ENCODE measurements at places on chromosomes 2 and 18.

GRCh38 chr2:16623031-16623430 is 42.6 kb downstream of the CYRIA start:
- DNase-seq, result peak; percentile 75

GRCh38 chr18:25979369-25980040 is 110.9 kb downstream of the SS18 start:
- no peak for DNase-seq

DNA sequence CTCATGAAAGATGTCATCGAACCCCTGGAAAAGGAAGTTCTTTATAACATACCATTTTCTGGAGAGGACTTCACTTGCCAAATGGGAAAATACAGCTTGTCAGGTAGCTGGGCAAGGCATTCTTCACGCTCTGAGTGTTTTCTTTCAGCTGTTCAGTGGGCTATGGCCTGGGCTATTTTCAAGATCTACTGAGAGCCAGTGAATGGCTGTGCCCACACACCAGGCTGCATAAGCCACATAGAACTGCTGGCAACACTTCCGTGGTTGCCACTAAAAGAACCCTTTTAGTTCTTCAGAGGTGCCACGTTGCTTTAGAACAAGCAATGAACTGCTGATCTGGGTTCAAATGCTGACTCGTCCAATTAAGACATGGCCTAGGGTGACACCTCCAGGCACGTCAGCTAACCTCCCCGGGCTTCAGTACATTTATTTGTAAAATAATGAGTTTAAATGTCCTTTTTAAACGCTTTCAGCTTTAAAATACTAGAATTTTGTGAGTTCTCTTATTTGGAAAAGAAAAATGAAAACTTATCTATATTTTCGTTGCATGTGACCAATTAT is 36.6 kb upstream of the GORASP2 start:
- DNase-seq, result no peak

GRCh38 chr2:132979339-132980093 is 309.5 kb upstream of the LYPD1 start:
- DNase-seq, result no peak

DNA sequence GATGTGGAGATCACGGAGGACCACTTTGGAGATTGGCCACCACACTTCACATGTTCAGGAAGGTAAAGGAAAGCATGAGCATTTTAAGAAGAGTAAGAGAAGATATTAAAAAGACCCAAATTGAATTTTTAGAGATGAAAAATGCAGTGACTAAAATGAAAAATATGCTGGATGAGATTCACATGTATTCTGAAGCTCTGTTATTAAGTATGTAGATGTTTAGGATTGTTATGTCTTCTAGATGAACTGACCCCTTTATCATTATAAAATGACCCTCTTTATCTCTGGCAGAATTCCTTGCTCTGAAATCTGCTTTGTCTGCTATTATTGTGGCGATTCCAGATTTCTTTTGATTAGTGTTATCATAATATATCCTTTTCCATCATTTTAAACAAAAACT is 36.0 kb upstream of the DYNC2LI1 start:
- no peak for DNase-seq

DNA sequence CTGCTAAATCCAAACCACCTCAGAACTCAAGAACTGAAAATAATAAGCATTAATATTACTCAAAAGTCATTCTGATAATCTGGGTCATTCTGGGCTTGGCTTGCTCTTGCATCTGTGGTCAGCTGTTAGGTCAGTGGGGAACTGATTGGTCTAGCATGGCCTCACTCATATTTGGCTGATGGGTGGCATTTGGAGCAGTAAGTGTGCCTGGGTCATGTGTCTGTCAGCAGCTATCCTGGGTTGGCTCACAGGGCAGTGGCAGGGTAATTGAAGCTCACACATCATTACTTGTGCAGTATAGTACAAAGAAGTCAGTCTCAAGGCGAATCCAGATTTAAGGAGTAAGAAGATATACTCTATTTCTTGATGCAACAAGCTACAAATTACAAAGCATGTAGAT is 9.6 kb downstream of the RPL37A start:
- DNase-seq, result no peak

DNA sequence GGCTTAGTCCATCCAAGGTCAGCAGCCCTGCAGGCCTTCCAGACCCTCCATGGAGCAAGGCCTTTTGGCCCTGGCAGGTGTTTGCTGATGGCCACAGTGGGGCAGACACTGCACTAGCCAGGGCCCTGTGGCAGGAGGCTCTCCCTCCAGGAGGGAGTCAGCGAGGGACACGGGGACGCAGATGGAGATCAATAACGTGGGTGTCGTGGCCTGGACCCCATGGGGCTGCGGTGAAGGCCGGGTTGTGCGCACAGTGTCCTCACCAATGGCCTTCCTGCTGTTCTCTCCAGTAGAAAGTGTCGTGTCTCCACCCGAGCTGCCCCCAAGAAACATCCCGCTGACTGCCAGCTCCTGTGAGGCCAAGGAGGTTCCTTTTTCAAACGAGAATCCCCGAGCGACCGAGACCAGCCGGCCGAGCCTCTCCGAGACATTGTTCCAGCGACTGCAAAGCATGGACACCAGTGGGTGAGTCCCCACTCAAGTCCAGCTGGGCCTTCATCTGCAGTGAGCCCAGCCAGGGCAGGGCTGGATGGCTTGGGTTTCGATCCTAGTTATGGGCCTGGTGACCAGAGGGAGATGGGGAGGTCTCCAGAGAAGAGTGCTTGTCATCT is 65.4 kb downstream of the INPP5D start:
- DNase-seq, result no peak

DNA sequence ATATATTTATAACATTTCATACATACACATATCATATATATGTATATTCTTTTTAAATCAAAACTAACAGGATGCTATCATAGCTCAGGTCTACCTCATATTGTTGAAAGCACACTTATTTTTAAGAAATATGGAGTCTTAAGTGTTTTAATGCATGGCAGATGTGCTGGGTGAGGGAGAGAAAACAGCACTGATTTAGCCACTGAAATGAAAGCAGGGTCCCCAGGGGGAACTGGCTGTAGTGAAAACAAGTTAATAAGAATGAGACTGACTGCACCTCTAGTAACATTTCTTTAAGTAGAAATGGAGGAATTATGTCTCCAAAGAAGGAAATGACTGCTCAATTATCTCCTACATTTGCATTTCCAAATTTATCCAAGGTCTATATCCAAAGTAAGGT is 857.8 kb downstream of the DCDC2C start:
- DNase-seq, result no peak

- DNase-seq, result no peak
These were observed 44.3 kb upstream of the GLI2 start for GRCh38 chr2:120691410-120691809.

DNA sequence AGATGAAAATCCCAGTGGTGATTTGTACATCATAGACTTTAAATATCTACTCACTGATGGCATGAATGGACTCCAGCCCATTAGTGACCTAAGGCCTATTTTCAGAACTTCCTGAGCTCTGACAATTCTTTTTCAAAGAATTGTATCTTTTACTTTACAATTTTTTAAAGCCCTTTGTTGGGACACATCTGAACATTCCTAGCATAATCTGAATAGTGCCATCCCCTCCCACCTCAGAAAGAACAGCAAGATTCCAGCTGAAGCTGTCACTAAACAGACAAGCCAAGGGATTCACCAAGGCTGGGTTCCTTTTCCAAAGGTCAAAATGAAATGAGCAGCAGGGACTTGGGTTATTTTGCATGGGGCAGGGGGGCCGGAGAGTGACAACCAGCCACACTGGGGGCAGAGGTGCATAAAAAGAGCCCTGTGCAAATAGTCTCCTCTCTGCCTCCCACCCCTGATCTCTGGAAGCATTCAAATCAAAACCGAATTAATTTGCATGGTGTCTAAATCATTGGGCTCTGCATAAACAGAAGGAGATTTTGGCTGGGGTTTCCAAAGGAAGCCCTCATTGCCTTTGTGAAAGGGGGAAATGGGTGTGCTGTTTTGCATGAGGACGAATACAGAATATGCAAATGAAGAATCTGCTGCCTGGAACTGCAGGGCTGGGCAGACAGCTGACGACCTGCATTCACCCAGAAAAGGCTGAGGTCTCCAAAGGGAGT is 17.2 kb downstream of the EPHA4 start:
- DNase-seq, result no peak

DNA sequence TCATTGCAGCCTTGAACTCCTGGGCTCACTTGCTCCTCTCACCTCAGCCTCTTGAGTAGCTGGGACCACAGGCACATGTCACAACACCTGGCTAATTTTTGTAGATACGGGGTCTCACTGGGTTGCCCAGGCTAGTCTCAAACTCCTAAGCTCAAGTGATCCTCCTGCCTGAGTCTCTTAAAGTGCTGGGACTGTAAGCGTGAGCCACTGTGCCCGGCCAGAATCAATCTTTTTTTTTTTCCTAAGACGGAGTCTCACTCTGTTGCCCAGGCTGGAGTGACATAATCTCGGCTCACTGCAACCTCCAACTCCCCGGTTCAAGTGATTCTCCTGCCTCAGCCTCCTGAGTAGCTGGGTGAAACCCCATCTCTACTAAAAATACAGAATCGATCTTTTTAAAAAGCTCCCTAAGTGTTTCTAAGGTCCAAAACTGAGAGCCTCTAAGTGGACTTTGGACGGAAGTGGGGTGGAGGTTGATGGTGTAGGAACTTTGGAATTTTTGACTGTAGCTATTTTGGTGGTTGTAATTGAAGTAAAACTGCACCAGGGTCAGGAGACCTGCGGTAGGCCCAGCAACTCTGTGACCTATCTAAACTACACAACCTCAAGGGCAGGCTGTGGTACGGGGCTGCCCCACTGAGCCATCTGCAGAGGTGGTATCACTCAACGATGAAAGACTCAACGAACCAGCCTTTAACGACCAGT is 82.9 kb downstream of the POLR1A start:
- DNase-seq, result no peak

- DNase-seq, result no peak
These were observed 12.4 kb downstream of the POU3F3 start for GRCh38 chr2:104866122-104866864.

- no peak for DNase-seq
These were observed 17.8 kb downstream of the NLRC4 start for GRCh38 chr2:32246911-32247310.

GRCh38 chr18:68418226-68418868 is 296.6 kb downstream of the TMX3 start:
- DNase-seq, result no peak

DNA sequence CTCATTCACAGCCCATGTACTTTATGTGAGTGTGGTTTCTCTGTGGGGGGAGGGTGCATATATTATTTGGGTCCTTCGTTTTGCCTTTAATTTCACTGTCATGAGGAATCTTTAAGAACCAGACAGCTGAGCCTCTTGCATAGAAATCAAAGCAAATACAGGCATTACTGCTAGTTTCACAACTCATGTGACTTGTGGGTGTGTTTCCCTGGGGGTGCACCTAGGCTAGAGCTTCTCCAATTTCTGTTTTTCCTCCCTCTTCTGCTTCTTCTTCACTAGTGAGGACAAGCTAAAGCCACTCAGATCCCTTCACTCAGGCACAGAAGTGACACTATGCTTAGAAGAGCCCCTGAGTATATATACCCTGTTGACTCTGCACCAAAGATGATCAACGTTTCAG is 131.4 kb downstream of the ACOXL start:
- DNase-seq, result no peak

- no peak for DNase-seq
These were observed 35.8 kb upstream of the CYP26B1 start for GRCh38 chr2:72183466-72183865.

GRCh38 chr2:102081606-102082005 is 60.9 kb upstream of the IL1R1 start:
- no peak for DNase-seq

GRCh38 chr2:120677221-120677620 is 58.4 kb upstream of the GLI2 start:
- DNase-seq, result no peak

GRCh38 chr2:75023666-75024455 is 65.4 kb downstream of the POLE4 start:
- no peak for DNase-seq

DNA sequence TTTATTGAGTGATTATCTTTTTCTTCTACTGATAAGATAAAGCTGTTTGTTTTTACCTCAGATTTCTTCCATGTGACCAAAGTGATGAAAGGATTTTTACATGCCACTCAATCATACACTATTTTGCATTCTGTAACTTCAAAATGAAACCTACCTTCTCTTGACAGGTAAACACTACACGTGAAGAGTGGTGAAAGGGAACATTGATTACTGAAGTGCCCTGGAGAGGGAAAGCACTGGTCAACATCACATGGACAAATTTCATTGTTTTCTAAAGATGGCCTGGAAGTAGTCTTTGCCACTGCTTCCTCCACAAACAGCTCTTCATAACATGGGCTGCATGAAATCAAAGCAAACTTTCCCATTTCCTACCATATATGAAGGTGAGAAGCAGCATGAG is 120.1 kb downstream of the HIBCH start:
- DNase-seq, result no peak

DNA sequence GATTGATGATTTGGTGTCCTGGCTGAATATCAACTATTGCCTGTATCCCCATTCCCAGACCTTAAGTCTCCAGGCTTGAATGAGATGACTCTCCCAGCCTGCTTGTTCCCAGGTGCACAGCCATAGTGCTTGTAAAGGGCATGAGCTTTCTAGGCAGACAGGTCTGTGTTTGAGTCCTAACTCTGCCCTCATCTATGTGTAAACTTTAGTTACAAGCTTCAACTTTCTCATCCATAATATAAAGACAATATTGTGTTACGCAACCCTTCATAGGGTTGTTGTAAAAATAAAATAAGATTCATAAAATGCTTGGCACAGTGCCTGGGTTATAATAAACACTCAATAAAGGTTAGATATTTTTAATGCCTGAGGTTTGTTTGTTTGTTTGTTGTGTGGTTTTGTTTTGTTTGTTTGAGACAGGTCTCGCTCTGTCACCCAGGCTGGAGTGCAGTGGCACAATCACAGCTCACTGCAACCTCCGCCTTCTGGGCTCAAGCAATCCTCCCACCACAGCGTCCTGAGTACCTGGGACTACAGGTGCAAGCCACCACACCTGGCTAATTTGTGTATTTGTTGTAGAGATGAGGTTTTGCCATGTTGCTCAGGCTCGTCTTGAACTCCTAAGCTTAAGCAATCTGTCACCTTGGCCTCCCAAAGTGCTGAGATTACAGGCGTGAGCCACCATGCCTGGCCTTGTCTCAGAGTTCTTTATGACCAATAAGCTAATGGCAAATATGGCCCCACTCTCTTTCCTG is 89.4 kb upstream of the MAPRE2 start:
- no peak for DNase-seq

GRCh38 chr18:27022477-27022876 is 157.0 kb upstream of the AQP4 start:
- no peak for DNase-seq

- DNase-seq, result no peak
These were observed 232.8 kb downstream of the CCDC85A start for GRCh38 chr2:56416500-56417176.

DNA sequence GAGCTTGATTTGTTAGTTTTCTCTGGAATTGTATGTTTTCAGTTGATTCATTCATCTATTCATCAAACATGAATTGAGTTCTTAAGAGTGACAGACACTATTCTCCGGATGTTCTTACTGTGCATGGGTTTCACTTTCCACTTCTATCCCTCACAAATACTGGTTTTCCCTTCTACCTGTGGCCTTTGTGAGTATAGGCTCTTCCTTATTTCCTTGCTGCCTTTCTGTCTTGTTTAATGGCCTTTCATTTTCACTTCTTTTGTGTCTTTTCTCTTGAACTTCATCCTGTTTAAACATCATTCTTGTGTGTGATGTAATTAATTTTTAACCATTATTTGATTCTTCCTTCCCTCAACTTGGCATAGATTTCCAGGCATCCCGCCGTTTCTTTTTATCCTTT is 90.7 kb downstream of the CRIM1 start:
- no peak for DNase-seq

All from HS-5 (cell line).